NCI-H1436 treated with DMSO at 0.1 percent for 48 hours (cell line): ENCODE measurements at places on chromosomes 6 and 20.

GRCh38 chr6:108555399-108556052 lies 5.2 kb upstream of the FOXO3 start:
- no peak for DNase-seq

DNA sequence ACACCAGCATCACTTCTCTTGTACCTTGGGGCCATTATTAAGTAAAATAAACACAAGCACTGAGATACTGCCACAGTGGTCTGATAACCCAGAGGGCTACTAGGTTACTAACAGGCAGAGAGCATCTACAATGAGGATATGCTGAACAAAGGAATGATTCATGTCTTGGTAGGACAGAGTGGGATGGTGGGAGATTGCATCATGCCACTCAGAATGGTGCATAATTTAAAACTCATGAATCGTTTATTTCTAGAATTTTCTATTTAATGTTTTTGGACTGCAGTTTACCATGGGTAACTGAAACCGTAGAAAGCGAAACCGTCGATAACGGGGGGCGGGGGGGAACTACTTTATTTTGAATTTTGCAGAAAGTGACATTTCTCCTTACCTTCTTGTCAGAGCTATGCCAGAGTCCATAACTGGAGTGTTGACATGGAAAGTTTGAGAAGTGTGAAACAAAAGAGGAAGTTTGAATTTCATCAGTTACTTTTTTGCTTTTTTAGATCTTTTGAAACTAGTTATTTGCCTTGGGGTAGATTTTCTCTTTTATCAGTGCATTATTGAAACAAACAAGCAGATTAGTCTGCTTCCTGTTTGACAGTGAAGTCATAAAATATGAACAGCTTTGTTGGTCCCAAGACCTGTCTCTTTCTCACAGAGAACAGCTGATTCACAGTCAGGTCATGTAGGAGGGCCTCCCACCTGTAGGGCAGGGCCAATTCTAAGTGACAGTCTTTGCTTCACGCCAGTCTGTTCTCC lies 124.9 kb downstream of the KLHL32 start:
- DNase-seq: no peak

GRCh38 chr6:52392944-52393343 lies 27.2 kb upstream of the EFHC1 start:
- DNase-seq: no peak

- no peak for DNase-seq
These were observed 655 bp downstream of the FAM184A start for GRCh38 chr6:119077643-119078375.

DNA sequence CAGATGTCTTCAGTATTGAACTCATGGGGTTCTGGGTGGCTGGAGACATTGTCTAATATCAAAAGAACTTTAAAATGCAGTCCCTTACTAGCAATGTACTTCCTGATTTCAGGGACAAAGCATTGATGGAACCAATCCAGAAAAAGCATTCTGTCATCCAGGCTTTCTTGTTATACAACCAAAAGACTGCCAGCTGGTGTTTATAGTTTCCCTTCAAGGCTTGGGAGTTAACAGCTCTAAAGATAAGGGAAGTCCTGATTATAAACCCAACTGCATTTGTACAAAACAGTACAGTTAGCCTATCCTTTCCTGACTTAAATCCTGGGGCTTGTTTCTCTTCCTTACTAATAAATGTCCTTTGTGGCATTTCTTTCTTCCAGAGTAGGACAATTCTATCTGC lies 160.0 kb downstream of the COL21A1 start:
- DNase-seq: no peak

GRCh38 chr6:136148051-136148450 lies 102.1 kb downstream of the MTFR2 start:
- DNase-seq: no peak

DNA sequence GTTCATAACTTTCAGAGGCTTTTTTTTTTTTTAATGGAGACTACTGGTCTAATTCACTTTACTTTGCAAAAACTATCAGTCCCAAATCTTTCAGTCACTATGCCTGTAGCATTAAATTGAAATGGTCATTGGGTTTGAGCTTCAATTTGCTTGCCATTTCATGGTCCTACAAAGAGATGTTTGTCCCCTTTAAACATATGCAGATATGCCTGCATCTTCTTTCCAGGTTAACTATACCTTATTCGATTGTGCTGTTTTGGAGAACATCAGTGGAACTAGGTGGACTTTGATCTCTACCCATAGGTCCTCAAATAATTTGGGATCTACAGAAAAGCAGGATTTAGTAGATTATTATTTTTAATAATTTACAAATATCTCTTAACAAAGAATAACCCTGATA lies 4.6 kb downstream of the POU3F2 start:
- DNase-seq: no peak

DNA sequence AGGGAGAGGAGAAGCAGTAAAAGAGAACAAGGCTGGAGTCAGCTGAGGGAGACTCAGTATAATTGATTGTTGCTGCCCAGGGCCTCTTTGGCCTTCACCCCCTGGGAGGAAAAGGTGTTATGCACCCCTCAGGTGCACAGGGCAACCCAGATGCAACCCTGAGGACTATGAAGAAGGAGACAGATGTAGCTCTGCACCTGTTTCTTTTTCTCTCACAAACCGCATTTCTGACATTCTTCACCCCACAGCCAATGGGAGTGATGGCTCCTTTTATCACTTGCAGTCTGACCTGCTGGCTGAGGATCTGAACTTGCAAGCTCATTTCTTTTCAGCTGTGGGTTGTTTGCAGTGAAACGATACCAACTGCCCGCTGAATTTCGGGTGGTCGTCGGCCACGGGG lies 64.1 kb upstream of the F13A1 start:
- DNase-seq: no peak
